Mammary epithelial cell (primary cell): ENCODE measurements at places on chromosomes 6 and 20. TPM values are rescaled to one million over a fixed set of nuclear protein-coding genes. Genes with fewer than 3 reads are reported as not detected.

The PGM3 gene
- 23.2 TPM for polyA plus RNA-seq

The CST1 gene
- not detected for polyA plus RNA-seq

The GSTA4 gene
- 6.9 TPM for polyA plus RNA-seq

The CLVS2 gene
- not detected for polyA plus RNA-seq

The GRIK2 gene
- polyA plus RNA-seq = 0.15 TPM

The BPIFB1 gene
- not detected for polyA plus RNA-seq

The MACROD2 gene
- polyA plus RNA-seq = 0.32 TPM

The VSTM2L gene
- 4.4 TPM for polyA plus RNA-seq

The LPA gene
- polyA plus RNA-seq = not detected

The C2 gene
- polyA plus RNA-seq = not detected

The CST2 gene
- polyA plus RNA-seq = not detected

The TREM2 gene
- polyA plus RNA-seq = 91.0 TPM

The ENPP1 gene
- polyA plus RNA-seq = 0.17 TPM

The PLCB1 gene
- polyA plus RNA-seq = 2.1 TPM

The C20orf144 gene
- polyA plus RNA-seq = 0.03 TPM

The PGC gene
- not detected for polyA plus RNA-seq

The TPBG gene
- 95.2 TPM for polyA plus RNA-seq

The RAB44 gene
- polyA plus RNA-seq = 0.02 TPM

The SLC35D3 gene
- not detected for polyA plus RNA-seq

The ADGRB3 gene
- not detected for polyA plus RNA-seq

The SMIM13 gene
- 3.5 TPM for polyA plus RNA-seq

The CGA gene
- not detected for polyA plus RNA-seq

The GHRH gene
- not detected for polyA plus RNA-seq

The NT5DC1 gene
- 35.1 TPM for polyA plus RNA-seq
